ENCODE measurements at places on chromosomes 2 and 18.

GRCh38 chr2:219184121-219184520 is 6.0 kb downstream of the RETREG2 start:
- no peak for DNase-seq

DNA sequence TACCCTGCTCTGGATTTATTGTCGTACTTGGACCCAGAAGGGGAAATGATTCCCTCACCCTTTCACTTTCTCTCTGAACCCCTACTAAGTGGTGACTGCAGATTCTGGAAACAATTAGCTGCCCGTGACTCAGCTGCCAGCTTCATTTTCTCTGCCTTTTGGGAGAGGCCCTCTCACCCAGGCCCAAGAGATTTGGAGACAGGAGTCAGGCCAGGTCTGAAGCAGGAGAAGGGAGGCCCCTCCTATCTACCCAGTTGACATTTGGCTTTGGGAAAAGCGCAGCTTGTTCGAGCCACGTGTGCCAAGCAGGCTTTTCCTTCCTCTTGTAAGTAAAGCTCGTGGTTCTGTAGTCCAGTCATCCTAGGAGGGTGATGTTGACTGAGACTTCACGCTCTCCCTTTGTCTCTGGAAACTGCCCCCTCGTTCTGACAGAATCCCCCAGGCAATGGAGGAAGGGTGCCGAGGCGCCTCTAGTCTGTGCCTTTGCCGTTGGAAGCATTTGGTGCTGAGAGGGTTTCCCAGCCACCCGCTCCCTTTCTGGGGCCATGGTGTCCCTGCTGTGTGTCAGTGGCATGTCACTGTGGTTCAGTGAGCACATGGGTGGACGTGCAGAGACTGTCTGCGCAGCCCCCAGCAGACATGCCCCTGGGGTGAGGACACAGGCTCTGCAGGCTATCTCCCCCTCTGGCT is 8.6 kb downstream of the OXER1 start:
- no peak for DNase-seq

DNA sequence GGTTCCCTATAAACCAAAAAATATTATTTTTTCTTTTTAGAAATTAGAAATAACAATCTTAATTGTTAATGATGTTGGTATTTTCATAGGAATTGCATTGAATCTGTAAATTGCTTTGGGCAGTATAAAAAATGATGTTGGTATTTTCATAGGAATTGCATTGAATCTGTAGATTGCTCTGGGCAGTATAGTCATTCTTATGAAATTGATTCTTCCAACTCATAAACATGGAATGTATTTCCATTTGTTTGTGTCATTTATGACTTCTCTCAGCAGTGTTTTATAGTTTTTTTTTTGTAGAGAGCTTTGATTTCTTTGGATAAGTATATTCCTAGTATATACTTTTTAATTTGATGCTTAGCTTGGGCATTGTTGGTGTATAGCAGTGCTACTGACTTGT is 82.0 kb upstream of the NT5C1B start:
- peak; percentile 70 for DNase-seq

- DNase-seq = peak; percentile 76
These were observed 145.0 kb downstream of the CLIP4 start for GRCh38 chr2:29260142-29260772.

DNA sequence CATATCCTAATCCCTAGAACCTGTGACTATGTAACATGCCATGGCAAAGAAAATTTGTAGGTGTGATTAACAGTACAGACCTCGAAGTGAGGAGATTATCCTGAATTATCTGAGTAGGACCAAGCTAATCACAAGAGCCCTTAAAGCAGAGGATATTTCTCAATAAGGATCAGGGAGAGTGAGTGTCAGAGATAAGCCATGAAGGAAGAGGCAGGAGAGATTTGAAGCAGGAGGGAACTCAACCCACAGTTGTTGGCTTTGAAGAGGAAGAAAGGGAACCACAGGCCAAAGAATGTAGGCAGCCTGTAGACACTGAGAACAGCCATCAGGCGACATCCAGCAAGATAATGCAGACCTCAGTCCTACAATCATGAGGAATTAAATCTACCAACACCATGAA is 229.3 kb downstream of the NBAS start:
- DNase-seq = no peak

DNA sequence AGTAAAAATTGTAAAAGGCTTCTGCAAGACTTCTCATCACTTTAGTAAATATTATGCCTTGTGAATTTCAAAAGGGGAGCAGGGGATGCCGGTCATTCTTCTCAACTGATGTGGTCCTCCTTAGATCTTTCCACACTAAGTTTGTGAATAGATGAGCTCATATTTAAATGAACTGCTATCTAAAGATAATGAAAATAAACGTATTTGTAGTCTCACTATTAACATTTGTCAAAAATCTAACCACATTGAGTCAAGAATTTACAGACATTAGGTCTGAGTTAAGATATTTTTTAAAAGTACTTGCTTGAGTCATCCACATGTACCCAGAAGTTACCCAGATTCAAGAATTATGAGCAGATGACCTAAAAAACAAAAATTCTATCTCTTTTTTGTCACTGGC is 6.5 kb downstream of the PRPF40A start:
- no peak for DNase-seq

DNA sequence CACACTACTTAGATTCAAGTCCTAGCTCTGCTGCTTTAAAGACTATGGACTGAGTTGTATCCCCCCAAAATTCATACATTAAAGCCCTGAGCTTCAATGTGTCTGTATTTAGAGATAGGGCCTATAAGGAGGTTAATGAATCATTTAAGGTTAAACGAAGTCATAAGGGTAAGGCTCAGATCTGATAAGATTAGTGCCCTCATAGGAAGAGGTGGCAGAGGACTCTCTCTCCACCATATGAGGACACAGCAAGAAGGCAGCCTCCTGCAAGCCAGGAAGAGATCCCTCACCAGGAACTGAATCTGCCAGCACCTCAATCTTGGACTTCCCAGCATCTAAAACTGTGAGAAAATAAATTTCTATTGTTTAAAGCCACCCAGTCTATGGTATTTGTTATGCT is 3.1 kb upstream of the CYTIP start:
- no peak for DNase-seq

- DNase-seq = no peak
These were observed 91.3 kb downstream of the ZBTB7C start for GRCh38 chr18:48317781-48318381.

DNA sequence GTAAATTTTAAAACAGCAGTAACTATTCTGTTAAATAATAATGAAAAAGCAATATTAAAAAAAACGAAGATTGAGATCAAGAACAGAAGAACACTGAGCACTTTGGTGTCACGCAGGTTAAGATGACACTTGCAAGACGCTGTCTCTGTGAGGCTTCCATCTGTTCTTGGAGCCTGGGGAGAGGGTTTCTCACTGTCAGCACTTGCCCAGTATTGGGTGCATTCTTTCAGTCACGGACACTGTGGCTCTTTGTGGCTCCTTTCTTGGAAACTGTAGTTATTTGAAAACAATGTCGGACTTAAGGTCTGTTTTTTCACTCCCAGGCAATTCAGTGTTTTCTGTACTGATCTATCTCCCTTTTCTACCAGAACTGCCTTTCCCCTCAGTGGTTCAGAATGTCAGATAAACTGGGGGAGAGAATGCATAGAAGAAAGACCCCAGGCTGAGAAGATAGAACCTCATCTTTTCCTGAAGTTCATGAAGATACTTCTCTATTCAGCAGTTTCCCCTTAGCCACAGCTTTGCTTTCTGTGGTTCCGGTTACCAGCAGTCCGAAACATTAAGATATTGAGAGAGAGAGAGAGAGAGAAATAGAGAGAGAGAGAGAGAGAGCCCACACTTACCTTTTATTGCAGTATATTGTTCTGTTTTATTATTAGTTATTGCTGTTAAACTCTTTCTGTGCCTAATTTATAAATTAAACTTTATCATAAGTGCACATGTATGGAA is 283.3 kb downstream of the DCDC2C start:
- no peak for DNase-seq

DNA sequence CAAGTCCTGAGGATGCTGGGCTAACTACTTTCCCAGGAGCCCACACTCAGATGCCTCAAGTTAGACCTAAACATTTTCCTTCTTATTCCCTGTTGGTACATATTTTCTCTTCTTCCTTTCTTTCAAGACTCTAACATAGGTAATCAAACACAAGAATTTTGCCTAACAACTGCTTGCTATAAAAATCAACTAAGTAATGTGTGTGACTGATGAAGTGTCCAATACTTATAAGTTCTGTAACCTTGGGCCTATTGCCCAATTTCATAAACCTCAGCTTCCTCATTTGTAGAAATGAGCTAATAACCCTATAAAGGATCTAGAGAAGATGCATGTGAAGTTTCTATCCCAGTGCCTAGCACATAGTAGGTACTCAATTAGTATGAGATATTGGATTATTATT is 31.6 kb upstream of the PIK3C3 start:
- DNase-seq = no peak

DNA sequence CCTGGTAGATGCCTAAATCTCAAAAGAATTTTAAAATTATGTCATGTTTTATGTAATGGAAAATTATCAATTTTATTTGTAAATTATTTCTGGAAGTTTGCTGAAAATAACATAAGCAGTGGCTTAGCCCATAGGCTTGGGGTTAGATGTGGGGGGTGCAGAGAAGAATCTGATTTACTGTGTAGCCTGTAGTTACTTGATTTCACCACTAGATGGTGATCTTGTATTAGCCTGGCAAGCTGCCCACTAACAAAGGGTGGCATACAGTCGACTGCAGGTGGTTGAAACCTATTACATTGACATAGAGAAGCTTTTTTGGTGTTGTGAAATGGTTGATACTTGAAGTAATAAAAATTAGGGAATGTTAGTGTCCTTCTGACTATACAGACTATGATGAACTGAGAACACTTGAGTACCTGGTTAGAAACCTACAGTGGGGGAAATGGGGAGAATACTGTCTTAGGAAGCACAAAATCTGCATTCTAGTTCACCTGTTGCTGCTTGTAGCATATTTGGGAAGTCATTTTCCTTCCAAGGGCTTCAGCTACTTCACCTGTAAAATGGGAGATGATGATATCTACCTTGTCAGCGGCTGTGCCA is 191.0 kb upstream of the LHCGR start:
- peak; percentile 52 for DNase-seq

- DNase-seq = no peak
These were observed 251.0 kb downstream of the AFF3 start for GRCh38 chr2:99891428-99891780.

DNA sequence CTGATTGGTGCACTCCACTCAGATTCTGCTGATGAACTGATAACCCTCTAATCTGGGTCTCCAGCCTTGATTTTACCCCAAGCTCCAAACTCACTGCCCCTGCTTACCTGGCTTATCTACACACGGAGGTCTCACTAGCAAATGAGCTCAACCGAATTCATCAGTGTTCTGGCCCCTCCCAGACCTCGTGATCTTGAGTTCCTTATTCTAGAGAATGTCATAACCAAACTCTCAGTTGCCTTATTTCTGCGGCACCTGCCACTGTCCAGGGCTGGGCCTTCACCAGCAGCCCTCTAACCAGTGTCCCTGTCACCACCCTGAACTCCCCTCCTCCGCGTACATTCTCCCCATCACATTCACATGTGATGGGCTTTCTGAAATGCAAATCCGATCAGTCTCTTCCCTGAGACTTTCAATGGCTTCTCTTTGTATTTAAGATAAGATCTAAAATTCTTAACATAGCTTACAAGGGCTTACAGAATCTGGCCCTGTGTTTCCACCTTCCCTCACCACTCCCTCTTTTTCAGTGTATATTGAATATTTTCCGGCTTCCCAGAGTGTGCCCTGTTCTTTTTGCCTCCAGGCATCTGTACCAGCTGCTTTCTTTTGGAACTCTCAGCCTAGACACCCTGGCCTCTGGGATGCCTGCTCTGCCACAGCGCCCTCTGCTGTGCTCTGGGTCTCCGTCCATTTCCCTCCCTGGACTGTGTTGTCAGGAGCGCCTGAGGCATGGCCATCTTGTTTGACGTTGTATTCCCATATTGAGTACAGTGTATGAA is 31.1 kb downstream of the NAB1 start:
- peak; percentile 90 for DNase-seq

GRCh38 chr2:102634831-102635241 is 15.5 kb downstream of the SLC9A2 start:
- DNase-seq = no peak

GRCh38 chr2:218401890-218402289 is 2.2 kb downstream of the CTDSP1 start:
- DNase-seq = no peak

- DNase-seq = peak; percentile 88
These were observed 5.6 kb upstream of the NAPG start for GRCh38 chr18:10519999-10520935.

DNA sequence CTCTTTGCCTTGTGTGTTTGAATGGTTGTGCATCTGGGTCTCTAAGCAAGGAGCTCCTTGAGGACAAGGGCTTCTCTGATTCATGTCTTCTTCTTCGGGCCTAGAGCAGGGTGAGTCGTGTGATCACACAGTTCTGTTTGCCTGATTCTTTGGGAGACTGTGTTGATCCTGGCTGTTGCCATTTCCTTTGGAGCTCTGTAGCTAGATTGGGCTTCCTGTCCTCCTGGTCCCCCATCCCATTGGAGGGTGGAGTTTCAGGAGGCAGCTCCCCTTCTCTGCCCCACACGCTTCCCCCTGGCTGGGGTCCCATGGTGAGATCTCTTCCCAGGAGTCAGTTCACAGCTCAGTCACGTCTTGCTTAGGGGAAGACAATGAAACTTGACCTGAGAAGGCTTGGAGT is 92.8 kb downstream of the TRIB2 start:
- DNase-seq = peak; percentile 25

GRCh38 chr2:216635171-216635570 is 2.0 kb downstream of the IGFBP2 start:
- DNase-seq = no peak

DNA sequence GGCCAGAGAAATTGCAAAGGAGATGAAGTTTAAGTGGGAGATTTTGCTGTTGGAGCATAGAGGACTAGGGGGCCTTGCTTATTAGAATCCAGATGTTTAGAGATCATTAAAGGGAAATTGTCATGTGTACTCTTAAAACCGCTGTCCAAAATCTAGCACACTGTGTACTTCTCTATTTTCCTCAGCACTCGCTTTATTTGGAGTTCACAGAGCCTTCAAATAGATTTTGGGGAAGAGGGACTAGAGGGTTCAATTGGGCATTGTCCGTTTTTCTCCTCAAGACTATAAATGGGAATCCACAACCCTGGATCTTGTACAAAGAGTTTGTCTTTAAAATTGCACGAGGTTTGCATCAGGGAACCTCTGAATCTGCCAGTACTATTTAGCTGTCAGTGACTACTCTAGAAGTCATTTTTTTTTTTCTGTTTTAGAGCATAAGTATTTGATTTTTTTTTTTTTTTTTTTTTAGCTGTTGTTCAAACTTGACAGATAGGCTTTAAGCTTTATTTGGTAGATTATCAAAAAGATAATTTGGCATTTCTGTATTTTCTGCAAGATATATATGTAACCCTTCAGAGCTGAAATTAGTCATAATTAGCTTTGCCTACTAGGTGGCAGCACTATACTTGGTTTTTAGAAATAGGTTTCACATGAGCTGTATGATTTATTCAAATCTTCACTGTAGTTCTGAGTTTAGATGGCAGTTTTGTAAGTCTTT is 14.2 kb downstream of the PMS1 start:
- peak; percentile 74 for DNase-seq

DNA sequence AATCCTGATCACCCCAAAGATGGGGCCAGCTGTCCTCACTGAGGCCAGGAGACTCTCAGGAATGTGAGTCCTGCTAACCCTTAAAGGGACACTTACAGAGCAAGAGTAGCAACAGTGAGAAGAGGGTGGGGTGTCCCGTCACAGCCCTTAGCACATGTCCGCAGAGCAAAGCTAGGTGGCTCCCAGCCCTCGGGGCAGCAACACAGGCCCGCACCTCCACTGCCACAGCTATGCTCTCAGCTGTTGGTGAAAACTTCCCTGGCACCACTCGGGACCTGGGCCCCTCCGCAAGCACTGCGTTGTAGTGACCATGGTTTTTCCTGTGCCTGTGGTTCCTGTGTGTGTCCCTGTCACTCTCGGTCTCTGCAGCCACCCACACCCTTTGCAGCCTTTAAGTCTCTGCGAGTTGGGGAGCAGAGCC is 76.4 kb upstream of the UXS1 start:
- no peak for DNase-seq

Measured in ELR (cell line).